ENCODE measurements at places on chromosomes 2 and 18. TPM values are rescaled to one million over a fixed set of nuclear protein-coding genes. Genes with fewer than 3 reads are reported as not detected.

The HOXD13 gene
- total RNA-seq, result 0.07 TPM

The ABHD1 gene
- total RNA-seq, result not detected

The TMEFF2 gene
- total RNA-seq, result 0.26 TPM

The NEU4 gene
- 0.41 TPM for total RNA-seq

The CRYBA2 gene
- not detected for total RNA-seq

The CCL20 gene
- not detected for total RNA-seq

The IL36RN gene
- total RNA-seq, result not detected

The MARCHF4 gene
- total RNA-seq, result 0.38 TPM

The ZNF513 gene
- 19.2 TPM for total RNA-seq

The ZSWIM2 gene
- not detected for total RNA-seq

The TEKT4 gene
- not detected for total RNA-seq

- DNase-seq, result no peak
These were observed 134.5 kb downstream of the FBXO15 start for GRCh38 chr18:74012954-74013630.

GRCh38 chr2:145806546-145806945, 1286.6 kb upstream of the ZEB2 start:
- DNase-seq, result no peak

DNA sequence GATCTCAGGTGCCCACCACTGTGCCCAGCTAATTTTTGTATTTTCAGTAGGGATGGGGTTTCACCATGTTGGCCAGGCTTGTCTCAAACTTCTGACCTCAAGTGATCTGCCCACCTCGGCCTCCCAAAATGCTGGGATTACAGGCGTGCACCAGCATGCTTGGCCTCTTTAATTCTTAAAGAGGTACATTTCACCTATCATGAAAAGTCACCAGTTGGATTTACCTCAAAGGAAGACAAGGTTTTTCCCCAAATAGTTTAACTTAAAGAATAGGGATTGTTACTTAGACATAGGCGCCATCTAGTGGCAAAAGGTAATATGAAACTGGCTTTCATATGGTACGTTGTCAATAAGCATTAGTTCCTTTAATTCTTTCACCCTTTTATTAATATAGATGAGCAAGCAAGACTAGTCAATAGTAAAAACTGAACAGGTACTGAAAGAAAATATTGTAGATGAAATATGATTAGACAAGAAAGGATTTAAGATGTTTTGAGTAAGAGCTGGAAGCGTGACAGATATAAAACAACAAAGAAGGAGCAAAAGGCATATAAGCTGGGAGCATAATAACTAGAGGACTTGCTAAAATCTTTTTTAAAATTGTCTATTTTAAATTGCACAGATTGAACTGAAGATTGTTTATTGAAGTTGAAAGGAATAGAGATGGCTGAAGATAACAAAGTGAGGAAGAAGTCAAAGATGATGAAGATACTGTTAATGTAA, 35.0 kb upstream of the PSMD14 start:
- DNase-seq, result peak; percentile 14

DNA sequence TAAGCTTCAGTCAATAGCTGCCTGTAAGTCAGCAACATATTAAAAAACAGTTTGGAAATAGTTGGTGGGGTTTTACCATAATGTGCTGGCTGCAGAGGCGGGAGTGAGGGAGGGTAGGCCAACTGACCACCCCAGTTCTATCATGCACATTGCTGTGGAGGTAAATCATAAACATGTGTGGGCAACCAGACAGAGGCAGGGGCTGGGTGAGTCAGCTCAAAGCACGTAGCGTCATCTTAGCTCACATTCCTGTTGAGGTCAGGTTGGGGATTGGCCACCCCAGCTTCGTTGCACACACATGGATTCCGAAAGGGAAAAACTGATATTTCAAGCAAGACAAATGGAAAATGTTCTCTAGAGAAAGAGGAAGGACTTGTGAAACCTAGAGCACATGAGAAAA, 19.5 kb downstream of the GPR45 start:
- no peak for DNase-seq

- DNase-seq, result peak; percentile 99
These were observed 7.9 kb downstream of the CROCC2 start for GRCh38 chr2:240913810-240914644.

DNA sequence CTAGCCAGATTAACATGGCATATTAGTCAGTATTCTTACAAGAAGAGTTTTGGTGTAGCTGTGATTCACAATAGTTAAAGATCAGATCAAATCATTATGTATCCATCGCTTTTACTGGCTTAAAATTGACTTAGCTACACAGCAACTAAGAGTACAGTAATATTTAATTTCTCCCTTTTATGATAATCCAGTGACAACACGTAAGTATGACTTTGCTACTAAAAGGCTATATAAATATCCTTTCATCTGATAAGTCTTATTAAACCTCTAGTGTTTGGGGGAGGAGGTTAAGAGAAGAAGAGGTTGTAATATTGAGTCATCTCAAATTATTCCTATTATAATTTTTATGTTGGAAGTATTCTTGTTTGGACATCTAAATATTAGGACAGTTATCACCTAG, 51.0 kb downstream of the KCNG3 start:
- DNase-seq, result no peak

DNA sequence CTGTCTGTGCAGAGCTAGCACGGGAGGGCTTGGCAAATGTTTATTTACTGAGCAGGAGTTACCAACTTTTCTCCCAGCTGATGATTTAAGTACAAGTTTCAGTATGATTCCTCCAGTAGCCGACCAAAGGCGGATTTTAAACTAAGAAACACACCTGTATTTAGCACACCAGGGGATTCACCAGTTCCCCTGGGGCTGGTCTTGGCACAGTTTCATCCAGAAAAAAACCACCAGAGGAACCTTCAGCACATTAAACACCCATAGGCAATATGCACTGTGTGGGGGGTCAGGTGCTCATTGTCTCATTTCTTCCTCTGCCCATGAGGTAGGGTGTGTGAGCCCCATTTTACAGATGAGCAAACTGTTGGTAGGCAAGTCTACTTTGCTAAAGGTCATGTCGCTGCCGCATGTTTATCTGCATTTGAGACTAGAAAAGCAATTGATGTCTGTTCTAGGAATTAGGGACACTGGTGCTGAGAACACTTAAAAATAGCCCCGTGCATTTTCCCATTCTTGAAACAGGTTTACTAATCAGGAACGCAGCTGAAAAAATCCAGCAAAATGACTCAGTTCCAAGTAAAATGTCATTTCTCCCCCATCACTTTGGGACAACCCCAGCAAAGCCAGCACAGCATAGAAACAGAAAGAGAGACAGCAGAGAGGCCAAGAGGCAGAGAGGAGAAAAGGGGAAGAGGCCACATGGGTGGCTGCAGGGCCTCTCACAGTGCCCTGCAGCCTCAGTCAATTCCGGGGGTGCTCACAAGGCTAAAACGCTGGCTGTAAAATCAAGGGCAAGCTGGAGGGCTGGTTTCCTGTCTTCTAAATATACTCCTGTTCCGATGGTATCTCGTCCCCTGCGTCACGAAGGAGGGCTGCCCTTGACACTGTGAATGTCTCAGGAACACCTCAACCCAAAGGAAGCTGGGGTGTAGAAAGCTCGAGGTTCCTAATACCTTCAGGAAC, 166.8 kb upstream of the ID2 start:
- no peak for DNase-seq

DNA sequence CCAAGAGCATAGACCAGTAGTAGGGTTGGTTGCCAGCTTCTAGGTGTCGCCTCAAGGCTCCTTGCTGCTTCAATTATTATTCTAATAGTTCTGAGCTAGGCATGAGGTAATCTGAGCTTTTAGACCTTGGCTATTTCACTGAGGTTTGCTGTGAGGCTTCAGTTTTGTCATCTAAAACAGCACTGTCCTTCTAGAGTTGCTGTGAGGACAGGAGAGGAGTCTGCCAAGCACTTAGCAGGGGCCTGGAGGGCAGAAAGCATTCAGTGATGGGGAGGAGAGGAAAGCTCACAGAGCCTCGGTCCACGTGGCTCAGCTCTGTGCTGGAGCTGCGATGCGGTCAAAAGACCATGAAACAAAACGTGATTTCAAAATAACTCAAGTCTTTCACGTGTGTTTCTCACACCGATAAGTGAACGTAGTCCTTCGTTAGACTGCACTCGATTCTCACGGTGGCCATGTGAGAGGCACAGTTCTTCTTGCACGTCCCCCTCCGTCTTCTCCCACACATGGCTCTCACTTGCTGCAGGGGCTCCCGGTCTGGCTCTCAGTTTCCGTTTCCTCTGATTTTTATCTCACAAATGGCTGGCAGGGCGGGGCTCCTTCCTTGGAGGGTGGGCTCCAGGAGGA, 113.7 kb downstream of the B3GNT2 start:
- DNase-seq, result peak; percentile 54

GRCh38 chr2:110816404-110817365, 84.3 kb downstream of the ACOXL start:
- no peak for DNase-seq

GRCh38 chr2:27088634-27089033, 2.1 kb downstream of the KHK start:
- DNase-seq, result no peak

- DNase-seq, result no peak
These were observed 846.2 kb downstream of the SLC4A3 start for GRCh38 chr2:220473611-220474010.

GRCh38 chr18:32770666-32771168, 2.1 kb downstream of the KLHL14 start:
- peak; percentile 65 for DNase-seq

DNA sequence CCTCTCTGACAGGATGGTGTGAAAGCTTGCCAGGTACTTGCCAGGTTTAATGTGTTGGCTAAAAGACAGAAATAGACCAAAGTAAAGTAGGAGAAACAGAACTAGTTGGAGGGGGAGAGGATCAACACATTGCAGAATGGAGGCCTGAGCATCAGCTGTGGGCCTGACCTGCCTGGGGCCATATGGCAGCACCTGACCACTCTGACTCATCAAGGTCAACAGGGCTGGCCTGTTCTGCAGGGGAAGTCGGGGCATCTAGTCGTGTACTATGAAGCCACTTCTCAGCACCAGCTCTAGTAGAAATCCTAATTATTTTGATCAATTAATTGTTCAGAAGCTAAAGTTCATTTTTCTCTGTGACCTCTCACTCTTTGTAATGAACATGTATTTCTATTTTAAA, 35.8 kb upstream of the NOSTRIN start:
- no peak for DNase-seq

GRCh38 chr18:78768221-78768620, 211.4 kb upstream of the SALL3 start:
- no peak for DNase-seq

DNA sequence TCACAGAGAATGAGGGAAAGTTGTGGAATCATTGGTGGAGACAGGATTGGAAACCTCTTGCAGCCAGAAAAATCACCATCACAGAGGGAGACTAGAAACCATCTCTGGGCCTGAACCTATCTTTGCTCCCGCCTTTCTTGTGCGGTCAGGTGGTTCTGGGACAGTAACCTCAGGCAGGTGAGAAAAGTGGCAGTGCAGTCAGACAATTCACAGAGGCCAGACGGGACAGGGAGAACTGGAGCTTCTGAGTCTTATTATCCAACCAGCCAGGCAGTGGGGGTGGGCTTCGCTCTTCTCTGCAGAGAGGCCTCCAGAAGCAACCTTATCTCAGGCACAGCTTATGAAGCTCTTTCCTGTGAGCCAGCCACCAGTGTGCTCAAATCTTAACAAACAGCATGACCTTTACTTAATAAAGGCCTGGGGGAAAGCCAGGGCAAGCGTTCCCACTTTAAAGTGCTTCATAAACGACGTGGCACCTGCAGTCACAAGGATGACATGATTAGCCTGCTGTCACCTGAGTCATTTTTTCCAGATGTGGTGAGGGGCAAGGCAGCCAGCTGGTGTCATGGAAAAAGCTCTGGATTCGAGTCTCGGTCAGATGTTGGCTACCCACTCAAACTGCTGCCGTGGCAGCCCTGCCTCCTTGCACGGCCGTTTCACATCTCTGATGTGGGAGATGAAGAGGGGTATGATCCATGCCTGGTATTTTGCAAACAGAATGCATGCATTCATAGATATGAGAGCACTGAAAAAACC, 109.7 kb downstream of the B3GNT2 start:
- DNase-seq, result no peak

DNA sequence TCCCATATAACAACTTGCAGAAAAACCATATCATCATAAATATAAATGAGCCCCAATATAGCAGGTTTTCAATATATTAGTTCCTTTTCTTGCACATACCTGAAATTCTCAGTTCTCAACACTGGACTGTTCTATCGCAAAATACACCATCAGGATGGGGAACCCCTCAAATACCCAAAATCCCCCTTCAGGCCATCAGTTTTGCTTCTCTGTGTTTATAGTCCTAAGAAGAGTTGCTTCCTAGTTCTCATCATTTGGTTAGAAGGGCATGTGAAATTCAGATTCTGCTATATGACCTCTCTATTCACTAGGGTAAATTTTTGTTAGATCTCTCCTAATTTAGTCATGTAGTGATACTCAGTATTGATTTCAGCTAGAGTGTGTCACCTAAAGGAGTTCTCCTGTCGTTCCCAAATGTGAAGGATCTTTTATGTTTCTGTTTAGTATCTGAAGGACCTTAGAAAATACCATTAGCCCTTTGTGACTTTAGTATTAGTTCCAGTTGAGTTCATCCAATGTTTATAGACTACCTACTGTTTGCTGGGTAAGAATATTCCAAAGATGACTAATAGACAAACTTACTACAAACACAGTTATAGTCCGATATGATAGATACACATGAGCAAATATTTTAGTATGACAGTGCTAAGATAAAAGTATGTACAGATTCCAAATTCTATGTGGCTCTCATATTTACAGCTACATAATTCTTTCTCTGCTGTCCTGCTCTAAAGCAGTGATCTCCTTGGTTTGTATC, 115.8 kb downstream of the TTC27 start:
- no peak for DNase-seq

- no peak for DNase-seq
These were observed 45.1 kb downstream of the SUMO1 start for GRCh38 chr2:202193305-202193704.

DNA sequence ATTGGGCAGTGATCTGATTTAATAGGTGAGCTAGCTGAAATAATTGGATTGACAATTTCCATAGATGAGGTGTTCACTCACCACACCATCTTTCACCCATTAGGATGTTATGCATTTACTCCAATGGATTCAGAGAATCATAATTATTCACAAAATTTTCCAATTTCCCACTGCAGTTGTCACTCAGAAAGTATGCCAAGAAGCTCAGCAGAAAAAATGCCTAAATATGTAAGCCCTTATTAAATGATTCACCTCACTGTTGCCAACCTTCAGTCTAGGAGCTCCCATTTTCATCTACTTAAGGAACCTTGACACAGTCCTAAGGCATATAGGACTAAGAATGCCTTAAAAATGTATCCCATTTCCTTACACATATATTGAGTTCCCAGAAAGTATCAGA, 94.3 kb downstream of the MBD2 start:
- no peak for DNase-seq

GRCh38 chr2:165952741-165953211, 800 bp downstream of the TTC21B start:
- no peak for DNase-seq

GRCh38 chr2:76793647-76794334, 728.4 kb downstream of the LRRTM4 start:
- DNase-seq, result no peak
